Activated CD8-positive, alpha-beta T cell treated with anti-CD3 and anti-CD28 coated beads for 36 hours (primary cell): ENCODE measurements at places on chromosomes 6 and 20.
A peak's percentile ranks its signal among the peaks of the same experiment; 100 is the strongest.

GRCh38 chr6:51462896-51463295, 624.5 kb downstream of the PKHD1 start:
- no peak for DNase-seq

- DNase-seq, result peak; percentile 60
Observed at GRCh38 chr6:112037783-112038216, 16.1 kb upstream of the CCN6 start.

- no peak for DNase-seq
Observed at GRCh38 chr6:116364321-116364720, 6.4 kb upstream of the DSE start.

DNA sequence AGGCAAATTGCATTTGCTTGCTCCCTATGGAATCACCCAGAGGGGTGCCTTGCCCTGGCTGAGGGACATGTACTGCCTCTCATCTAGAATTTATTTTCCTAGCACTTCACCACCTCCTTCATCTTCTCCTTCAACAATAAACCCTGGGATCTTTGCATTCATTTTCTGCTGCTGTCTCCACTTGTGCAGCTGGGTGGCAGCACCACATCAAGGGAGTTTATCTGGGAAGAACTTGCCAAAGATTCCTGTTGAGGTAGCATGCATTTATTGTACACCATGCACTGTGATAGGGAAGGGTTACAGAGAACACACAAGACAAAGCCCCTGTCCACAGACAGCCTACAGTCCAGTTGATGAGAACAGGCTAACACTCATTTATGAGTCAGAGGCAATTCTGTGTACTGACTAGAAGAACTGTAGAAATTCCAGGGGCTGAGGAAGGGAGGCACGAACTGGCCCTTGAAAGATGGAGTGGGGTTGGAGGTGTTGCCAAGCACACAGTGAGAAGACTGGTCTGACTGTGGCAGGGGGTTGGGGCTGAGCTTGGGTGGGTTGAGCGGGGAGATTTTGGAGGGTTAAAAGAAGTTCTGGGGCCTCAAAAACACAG, 17.5 kb downstream of the C20orf173 start:
- DNase-seq, result no peak

GRCh38 chr6:147222160-147222838, 18.1 kb downstream of the STXBP5 start:
- no peak for DNase-seq

DNA sequence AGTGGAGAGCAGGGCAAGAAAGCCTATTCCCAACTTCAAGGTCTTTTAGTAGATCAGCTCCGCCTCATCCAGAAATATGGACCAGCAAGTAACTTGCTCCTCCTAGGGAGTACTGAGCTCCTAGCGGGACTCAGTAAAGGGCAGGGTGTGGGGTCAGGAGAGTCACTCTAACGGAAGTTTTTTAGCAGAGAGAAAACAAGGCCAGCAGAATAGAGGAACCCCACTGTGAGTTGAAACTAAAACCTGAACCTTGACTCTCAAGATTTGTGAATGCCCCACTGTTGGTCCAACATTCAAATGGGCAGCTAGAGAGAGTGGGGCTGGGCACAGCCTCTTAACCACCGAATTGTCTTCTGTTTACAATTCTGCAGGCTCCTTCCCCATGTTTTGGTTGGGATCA, 244.8 kb downstream of the FARS2 start:
- no peak for DNase-seq

- DNase-seq, result no peak
Observed at GRCh38 chr20:53773792-53774401, 180.3 kb upstream of the ZNF217 start.
